ENCODE measurements at places on chromosomes 3 and 15.

DNA sequence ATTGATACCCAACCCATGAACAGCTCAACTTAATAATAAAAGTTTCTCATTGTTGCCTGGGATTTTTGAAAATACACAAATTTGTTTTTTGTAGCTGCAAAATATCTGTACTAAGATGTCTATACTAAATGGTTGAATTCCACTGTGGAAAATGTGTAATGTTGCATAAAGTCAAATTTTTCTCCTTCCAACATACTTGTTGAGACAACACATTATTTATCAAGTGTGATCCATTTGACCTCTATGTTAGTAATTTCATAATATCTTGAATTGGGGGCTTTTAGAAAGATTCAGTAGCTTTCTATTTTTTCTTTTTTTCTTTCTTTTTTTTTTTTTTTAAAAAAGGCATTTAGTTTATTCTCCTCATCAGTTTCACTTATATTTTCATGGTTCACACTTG, 88.0 kb downstream of the KCNMB2 start:
- DNase-seq, result no peak

DNA sequence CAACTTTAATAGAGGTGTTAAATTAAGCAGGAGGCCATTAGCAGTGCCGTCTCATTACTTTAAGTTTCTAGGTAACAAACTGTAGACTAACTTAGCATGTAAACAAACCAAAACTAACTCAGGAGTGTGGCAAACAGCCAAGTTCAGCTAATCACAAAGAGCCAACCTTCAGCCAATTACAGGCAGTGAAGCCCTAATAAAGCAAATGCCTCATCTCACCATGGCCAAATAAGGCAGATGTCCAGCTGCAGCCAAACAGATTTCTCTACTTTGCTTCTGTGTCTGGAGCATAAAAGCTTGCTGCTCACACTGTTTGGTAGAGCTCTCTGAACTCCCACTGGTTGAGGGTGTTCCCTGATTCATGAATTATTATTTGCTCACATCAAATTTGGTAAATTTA, 835.4 kb upstream of the GBE1 start:
- DNase-seq, result no peak

DNA sequence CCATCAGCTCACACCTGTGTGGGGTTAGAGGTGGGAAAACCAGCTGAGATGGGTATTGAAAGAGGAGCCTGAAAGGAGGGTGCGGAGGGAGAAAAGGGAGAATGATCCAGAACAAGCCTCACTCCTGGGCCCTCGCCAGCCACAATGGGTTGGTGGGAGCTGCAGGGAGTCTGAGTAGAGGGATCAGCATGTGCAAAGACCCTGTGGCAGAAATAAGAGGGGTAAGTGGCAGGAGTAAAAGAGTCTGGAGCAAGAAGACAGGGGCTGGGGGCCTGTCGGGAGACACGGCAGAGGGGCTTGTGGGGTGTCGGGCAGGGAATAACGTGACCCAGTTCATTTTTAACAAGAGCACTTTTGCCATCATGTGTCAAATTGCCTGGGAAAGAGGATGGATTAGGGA, 34.0 kb downstream of the CCDC33 start:
- no peak for DNase-seq

DNA sequence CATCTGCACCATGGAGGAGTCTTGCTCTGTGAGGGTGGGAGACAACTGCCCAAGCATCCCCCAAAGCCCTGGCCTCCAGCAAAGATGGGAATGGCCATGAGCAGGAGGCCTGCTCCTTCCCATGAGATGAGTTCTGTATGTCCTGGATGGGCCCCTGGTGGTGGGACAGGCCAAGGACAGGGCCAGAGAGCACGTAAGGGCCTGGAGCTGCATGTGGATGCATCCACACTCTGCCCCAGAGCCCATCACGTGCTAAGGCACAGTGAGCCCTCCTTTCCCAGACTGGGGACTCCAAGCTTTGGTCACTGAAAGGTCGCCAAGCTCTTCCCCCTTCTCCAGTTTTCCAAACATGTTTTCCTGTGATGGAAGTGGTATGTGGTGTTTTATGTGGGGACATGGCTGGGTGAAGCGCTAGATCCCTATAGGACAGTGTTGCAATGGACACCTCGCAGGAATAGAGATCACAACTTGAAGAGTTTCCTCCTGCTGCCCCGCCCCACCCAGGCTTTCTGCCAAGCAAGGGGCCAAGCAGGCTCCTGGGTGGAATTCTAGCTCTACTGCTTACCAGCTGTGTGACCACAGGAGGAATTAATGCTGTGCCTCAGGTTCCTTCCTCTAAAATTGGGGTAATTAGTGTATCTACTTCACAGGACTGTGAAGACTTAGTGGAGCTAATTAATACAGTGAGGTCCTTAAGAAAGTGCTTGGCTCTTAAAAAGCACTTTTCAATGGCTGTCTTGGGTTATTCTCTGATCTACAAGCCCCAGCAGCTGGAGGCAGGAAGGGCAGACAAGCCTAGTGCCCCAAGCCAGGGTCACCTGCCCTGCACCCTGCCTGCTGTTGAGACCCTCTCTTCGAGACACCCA, 106.4 kb upstream of the RPL32 start:
- DNase-seq, result peak; percentile 40

DNA sequence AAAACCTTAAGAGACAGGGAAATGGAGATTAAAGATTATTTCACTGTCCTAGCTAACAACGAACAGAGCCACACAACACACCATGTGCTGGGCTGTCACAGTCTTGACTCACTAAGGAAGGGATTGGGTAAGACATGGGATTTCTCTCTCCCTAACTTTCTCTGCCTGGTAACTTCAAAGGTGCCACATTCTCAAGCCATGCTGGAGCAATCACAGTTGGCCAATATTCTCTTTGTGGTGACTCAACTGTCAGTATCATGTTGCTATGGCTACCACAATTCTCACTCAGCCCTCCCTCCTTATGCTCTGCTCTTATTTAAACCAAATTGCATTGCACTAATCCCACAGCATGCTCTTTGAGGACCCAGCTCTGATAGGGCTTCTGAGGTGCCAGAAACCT, 74.0 kb downstream of the OXNAD1 start:
- no peak for DNase-seq

DNA sequence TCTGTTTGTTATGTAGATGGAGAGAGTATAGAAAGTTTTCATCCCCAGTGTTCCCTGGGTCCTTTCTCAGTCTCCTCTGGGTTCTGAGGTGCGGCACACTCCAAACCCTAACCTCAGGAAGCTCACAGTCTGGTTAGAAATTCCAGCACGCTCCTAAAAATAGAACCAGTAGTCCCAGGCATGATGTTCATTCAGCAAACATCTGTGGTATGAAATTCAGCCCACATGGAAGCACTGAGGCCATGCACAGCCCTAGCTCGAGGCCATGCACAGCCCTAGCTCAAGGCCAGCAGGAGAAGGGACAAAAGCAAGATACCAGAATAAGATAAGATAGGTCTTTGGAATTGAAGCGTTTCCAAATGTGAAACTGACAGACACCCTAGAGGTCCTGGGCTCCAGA, 82.3 kb upstream of the OXTR start:
- no peak for DNase-seq

GRCh38 chr15:93088981-93089726, at the start of gene RGMA:
RGMA (minus strand) TSS chr15:93089211; CDS start chr15:93088932, 279 bp downstream.
- DNase-seq, result no peak

DNA sequence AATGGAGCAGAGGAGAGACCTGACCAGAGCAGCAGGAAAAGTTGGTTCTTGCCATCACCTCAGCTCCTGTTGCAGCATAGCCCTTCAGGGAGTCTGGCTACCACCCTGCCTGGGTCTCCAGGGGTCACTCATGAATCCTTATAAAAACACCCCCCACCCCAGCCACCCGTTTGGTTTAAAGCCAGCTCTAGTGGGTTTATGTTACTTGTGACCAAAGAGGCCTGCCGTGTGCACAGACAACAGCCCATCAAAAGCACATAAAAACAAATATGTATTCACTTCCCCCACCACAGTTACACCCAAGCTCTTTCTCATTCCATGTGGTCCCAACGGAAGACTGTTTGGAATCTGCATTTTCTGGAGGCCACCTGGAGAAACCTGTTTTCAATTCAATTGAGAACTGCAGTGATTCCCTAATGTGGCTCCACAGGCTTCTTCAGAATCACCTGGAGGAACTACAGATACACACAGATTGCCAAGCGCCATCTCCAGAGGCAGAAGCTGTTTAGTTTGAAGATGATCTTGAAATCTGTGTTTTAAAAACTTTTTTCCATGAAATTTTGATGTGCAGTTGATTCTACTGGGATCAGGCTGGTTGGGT, 13.8 kb downstream of the FOXL2 start:
- DNase-seq, result no peak

DNA sequence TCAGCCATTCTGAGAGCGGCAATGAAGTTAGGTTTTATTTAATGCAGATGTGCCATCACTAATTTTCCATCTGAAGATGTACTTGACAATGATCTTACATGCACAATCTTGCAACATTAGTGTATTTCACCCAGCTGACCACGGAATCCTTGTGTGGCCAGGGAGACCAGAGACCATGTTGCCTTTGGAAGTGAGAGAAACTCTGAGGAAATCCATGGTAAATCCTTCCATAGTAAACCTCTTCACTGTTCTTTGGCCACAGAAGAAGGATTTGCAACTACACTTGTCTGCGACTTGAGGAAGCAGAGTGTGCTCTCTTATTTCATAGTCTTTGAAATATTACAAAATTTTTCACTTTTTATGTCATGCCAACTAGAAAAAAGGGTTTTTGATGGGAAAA, 128.4 kb upstream of the IGSF10 start:
- DNase-seq, result no peak

GRCh38 chr3:177300039-177300833, 103.0 kb upstream of the TBL1XR1 start:
- DNase-seq, result peak; percentile 31

DNA sequence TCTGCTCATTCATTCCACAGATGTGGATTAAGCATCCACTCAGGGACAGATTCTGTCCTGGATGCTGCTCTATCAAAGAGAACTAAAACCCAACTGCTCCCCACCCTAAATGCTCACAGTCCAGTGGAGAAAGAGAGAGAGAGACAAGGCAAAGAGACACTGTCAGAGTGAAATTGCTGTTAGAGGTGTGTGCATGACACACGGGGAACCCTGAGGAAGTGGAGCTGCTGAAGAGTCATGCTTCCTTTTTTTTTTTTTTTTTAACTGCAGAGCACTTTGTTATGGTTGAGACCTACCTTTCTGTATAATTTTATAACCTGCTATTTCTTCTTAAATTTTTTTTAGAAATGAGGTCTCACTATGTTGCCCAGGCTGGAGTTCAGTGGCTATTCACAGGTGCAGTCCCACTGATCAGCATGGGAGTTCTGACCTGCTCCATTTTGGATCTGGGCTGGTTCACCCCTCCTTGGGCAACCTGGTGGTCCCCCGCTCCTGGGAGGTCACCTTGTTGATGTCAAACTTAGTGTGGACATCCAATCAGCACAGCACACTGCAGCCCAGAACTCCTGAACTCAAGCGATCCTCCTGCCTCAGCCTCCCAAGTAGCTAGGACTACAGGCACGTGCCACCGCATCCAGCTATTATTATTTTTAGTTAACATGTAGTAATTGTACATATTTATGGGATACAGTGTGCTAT, 18.2 kb upstream of the PSTPIP1 start:
- no peak for DNase-seq

DNA sequence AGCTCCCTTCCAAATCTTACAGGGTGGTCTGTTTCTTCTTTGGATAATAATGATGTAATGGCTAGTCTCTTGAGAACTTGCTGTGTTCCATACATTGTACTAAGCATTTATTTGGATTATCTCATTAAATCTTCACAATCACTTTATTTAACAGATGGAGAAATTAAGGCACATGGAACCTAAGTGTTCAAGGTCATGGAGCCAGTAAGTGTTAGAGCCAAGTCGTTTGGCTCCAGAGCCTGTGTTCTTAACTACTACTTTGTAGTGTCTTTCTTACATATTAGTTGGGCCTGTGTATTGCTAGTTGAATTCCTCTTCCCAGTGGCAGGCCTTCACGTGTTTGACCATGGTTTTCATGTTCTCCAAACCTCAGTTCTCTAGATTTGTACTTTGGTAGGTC, 177.8 kb downstream of the ATG7 start:
- no peak for DNase-seq

DNA sequence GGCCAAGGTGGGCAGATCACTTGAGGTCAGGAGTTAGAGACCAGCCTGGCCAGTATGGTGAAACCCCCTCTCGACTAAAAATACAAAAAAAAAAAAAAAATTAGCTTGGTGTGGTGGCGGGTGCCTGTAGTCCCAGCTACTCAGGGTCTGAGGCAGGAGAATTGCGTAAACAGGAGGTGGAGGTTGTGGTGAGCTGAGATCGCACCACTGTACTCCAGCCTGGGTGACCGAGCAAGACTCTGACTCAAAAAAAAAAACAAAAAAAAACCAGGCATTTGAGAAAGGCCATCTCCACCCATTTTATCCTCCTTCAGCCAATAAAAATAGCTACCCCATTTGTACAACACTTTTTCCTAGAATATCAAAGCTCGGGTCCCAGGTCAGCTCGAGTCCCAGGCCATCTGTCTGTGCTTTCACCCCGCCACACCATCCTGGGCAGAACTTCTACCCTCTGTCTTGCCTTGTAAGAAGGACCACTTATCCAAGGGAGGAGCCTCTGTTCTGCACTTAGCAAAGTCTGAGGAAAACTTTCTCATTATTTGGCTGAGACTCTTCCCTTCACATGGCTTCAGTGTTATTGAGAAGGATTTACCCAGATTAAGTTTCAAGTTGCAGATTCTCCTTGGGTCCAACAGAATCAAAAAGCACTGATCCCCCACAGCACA, 99.1 kb downstream of the MESD start:
- no peak for DNase-seq

GRCh38 chr3:52453496-52454249, at the start of gene TNNC1:
TNNC1 (minus strand) TSS chr3:52454041; CDS start chr3:52454015, 26 bp downstream.
- DNase-seq, result no peak
